ENCODE measurements at places on chromosomes 4 and X.

GRCh38 chr4:26020083-26020668 is 106.2 kb downstream of the SMIM20 start:
- DNase-seq, result no peak

DNA sequence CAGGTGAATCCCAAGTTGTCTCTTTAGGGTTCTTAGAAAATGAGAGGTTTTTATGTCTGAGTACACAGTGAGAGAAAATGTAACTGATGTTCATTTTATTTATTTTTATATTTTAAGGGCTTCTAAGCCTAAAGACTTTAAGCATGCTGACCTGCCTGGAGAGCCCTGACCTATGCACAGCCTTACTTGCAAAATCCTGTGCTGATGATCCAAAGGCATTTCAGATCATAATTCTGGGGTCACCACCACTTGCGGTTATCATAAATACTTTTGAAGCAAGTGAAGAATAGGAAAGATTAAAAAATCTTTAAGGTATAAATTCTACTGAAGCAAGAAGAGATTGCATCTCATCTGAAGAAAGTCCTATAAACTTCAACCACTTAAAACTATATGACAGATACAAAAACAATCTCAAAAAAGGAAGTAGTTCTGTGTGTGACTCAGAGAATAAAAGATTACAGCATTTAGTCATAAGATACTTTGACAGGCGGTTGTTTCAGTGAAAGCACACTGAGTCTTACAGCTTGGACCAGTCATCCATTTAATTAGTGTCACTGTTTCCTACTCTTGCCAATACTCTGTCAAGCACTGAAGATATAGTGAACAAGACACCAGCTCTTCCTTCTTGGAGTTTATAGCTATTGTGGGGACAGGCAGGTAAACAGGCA is 245.2 kb upstream of the DIPK2B start:
- no peak for DNase-seq

DNA sequence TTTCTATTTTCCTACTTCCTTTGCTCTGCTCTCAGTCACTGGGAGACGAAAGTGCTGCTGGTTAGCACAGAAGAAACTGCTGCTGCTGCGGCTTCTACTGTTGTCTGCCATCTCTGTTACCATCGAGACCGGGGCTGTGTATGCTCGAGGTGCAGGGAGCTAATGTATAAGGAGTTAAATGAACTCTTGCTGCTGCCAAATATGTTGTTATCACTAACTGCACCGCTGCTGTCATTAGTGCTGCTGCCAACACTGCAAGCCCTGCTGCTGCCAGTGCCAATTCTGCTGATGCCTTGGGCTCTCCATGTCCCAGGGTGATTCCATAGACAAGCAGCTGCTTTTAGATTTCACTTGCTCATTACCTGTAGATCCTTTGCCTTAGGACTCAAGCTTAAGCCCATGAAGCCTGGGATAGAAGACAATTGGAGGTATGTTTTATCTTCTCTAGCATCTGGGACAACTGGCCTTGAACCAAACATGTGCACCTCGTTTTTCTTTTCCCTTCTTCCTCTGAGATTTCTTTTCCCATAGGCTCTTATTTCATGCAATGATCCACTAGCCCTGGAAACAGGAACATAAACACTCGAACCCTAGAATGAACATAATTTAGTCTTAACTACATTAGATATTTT is 107.8 kb downstream of the CCSER1 start:
- no peak for DNase-seq

DNA sequence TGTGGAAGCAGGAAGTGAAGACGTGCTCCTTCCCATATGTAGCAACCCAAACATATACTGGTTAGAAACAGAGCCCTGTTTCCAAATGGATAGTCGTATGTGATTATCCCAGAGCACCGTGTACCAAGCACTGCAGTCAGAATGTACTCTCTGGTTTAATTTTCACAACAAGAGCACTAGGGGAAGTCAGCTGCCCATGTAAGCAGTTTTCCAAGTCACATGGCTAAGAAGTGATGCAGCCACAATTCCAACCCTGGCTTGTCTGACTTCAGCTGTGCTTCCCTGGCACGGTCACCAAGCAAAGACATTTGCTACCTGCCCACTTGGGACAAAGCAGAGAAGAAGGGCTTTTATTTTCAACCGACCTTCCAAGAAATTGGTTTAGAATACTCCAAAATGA is 28.2 kb upstream of the CEP135 start:
- DNase-seq, result no peak

- no peak for DNase-seq
These were observed 76.8 kb downstream of the JAKMIP1 start for GRCh38 chr4:6123541-6123940.

All from activated CD4-positive, alpha-beta T cell treated with anti-CD3 and anti-CD28 coated beads, Interleukin-2, amount 50 U/mL, for 1 hour (primary cell).